Activated effector memory CD4-positive, alpha-beta T cell treated with Interleukin-2 at 50 U/mL for 16 hours (primary cell): ENCODE measurements at places on chromosomes 16 and 17.

- DNase-seq = peak; percentile 61
Measured at GRCh38 chr17:46002311-46002972, 3.4 kb downstream of the STH start.

DNA sequence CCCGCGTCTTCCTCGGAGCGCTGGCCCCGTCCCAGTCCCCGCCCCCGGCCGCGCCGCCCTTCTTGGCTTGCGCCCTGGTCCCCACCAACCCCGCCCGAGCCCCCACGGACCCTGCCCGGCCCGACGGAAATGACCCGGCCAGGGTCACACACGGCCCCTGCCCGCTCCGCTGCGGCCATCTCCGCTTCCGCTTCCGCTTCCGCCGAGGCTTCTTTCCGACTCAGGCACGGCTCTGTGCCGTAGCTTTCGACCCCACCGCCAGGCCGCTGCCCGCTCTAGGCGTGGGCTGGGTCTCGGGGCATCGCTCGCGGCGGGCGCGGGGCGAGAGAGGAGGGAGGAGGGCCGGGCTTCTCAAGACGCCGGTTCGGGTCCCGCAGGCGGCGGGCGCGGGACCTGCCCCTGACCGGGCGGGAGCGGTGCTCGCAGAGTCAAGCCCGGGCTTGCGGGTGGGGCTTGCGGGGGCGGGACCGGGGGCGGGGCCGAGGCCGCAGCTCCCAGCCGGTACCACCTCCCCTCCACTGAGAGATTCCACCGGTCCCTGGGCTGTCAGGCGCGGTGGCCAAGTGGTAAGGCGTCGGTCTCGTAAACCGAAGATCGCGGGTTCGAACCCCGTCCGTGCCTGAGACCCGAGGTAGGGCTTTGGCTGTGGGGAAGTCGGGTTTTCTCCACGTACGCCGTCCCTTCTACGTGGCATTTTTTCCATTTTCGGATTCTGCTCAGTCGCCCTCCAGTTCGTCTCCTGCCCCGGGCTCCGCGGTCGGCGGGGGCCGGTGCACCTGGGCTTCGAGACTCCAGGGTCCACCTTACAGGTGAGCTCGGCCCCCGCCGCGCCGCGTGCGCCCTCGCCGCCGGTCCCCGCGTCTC lies 158.3 kb downstream of the RAB11FIP4 start:
- peak; percentile 80 for DNase-seq

- DNase-seq = no peak
Measured at GRCh38 chr17:45061606-45062205, 589 bp downstream of the NMT1 start.

GRCh38 chr17:80953471-80954315 lies 37.9 kb upstream of the CHMP6 start:
- no peak for DNase-seq
